ENCODE measurements at places on chromosomes 6 and 20. TPM values are rescaled to one million over a fixed set of nuclear protein-coding genes. Genes with fewer than 3 reads are reported as not detected.

MRPS26 gene
- total RNA-seq: 40.6 TPM

COL21A1 gene
- total RNA-seq: 53.7 TPM

CALHM4 gene
- total RNA-seq: not detected

TTLL9 gene
- not detected for total RNA-seq

PRDM13 gene
- not detected for total RNA-seq

ECT2L gene
- total RNA-seq: not detected

CYP24A1 gene
- not detected for total RNA-seq

GRCh38 chr20:47438464-47439381 lies 63.0 kb upstream of the NCOA3 start:
- no peak for DNase-seq
- H3K27me3 ChIP-seq: no peaks in the 10 kb centered on the region
- no peaks in the 10 kb centered on the region for H3K36me3 ChIP-seq
- H3K4me3 ChIP-seq: no peak overlapping the region

- H3K27me3 ChIP-seq: no peaks in the 10 kb centered on the region
- no peak for DNase-seq
- H3K36me3 ChIP-seq: no peaks in the 10 kb centered on the region
- H3K27ac ChIP-seq: no peak overlapping the region
- H3K4me1 ChIP-seq: peaks cover 3% of the 10 kb centered on the region
Observed at GRCh38 chr6:138944412-138944811, 43.6 kb downstream of the REPS1 start.

- H3K27me3 ChIP-seq: no peaks in the 10 kb centered on the region
- no peak overlapping the region for H3K4me3 ChIP-seq
- H3K36me3 ChIP-seq: no peaks in the 10 kb centered on the region
- no peak overlapping the region for H3K27ac ChIP-seq
- no peaks in the 10 kb centered on the region for H3K4me1 ChIP-seq
- DNase-seq: no peak
Observed at GRCh38 chr6:40256831-40257230, 322.6 kb upstream of the MOCS1 start.

- no peak for DNase-seq
- H3K36me3 ChIP-seq: peaks cover 12% of the 10 kb centered on the region
- H3K4me3 ChIP-seq: no peak overlapping the region
Observed at GRCh38 chr20:21373436-21373835, 23.9 kb downstream of the NKX2-4 start.

DNA sequence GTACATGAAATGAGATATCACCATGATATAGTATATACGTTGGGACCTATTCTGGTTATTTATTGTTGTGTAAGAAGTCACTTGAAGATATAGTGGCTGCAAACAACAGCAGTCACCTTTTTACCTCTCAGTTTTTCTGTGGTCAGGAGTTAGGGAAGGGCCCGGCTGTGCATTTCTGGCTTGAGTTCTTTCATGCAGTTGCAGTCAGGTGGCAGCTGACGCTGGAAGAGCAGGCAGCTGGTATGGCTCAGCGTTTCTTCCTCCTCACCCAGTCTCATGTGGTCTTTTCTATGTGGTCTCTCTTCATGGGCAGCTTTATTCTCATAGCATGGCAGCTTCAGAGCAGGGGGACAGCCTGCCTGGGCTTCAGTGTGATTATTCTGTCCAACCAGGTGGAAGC lies 154.4 kb downstream of the PLCB4 start:
- no peak for DNase-seq
- no peak overlapping the region for H3K27ac ChIP-seq
- no peak overlapping the region for H3K4me3 ChIP-seq
- H3K36me3 ChIP-seq: no peaks in the 10 kb centered on the region
- peaks cover 9% of the 10 kb centered on the region for H3K4me1 ChIP-seq
- H3K27me3 ChIP-seq: no peaks in the 10 kb centered on the region

DNA sequence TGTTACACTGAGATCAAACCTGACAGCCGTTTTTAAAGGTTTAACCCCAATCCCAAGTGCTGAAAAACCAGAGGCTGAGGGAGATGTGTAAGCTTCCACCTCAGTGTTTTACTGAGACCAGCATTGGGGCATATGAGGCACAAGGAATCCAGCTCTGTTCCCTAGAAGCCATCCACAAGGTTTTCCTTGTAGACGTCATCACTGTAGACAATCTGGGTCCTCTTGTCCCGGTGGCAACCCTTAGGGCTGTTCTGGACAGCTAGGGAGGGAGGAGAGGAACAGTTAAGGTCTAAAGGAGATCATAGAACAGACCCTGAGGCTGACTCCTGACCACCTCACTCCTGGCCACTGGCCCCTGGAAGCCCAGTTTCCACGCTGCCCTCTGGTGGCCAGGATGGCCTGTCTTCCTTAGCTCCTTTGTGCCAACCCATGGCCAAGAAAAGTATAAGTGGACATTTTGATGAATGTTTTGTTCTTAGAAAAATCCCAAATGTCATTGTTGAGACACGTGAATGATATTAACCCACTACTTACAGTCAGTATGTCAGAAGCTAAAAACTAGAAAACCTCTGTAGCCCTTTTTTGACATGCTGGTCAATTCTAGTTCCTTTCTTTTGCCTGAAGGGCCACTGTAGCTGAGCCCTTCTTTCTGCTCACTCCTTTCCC lies 6.4 kb downstream of the CFB start:
- H3K4me3 ChIP-seq: no peak overlapping the region
- H3K36me3 ChIP-seq: peaks cover 45% of the 10 kb centered on the region
- H3K4me1 ChIP-seq: peaks cover 4% of the 10 kb centered on the region
- no peaks in the 10 kb centered on the region for H3K27me3 ChIP-seq

DNA sequence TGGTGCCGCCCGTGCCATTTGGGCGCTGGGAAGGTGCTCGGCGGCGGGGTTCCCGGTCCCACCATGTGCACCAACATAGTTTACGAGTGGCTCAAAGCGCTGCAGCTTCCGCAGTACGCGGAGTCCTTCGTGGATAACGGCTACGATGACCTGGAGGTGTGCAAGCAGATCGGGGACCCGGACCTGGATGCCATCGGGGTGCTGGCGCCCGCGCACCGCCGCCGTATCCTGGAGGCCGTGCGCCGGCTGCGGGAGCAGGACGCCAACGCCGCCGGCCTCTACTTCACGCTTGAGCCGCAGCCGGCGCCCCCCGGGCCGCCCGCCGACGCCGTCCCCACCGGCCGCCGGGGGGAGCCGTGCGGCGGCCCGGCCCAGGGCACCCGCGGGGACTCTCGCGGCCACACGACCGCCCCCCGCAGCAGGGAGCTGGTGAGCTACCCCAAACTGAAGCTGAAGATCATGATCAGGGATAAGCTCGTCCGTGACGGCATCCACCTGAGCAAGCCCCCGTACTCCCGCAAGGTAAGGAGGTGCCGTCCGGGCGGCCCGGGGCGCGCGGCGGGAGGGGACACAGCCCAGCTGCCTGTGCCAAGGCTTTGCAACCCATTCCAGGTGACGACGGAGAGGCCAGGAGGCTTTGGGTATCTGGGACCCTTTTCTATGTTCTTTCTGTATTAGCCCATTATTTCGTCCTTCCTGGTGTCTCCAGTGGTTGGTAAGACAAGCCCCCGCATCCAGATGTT lies 547 bp downstream of the SAMD5 start:
- H3K36me3 ChIP-seq: no peaks in the 10 kb centered on the region
- H3K4me3 ChIP-seq: peak overlapping the region; percentile 78
- no peak for DNase-seq
- peak overlapping the region; percentile 69 for H3K27ac ChIP-seq
- H3K4me1 ChIP-seq: peaks cover 15% of the 10 kb centered on the region

DNA sequence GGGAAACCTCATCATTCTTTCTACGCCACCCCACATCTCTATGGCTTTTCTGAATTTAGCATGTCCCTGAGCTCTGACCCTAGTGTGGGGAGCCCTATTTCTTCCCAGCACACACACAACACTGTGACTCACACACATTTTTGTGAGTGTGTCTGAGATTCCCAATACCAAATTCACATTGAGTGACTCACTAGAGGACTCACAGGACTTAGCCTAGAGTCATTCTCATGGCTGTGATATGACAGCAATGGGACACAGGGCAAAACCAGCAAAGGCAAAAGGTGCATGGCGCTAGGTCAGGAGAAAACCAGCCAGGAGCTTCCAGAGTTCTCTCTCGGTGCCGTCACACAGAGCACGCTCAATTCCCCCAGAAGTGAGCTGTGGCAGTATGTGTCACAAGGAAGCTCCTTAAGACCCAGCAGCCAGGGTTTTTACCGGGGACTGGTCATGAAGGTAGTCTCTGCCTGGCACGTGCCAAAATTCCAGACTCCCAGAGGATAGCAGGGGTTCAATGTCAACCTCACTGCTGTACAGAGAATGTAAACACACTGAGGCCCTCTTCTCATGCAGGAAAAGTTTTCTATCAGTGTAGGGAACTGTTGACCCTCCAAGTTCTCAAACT lies 6.2 kb downstream of the CSTL1 start:
- no peaks in the 10 kb centered on the region for H3K27me3 ChIP-seq
- H3K36me3 ChIP-seq: no peaks in the 10 kb centered on the region
- H3K4me1 ChIP-seq: no peaks in the 10 kb centered on the region
- no peak overlapping the region for H3K4me3 ChIP-seq
- no peak overlapping the region for H3K27ac ChIP-seq

DNA sequence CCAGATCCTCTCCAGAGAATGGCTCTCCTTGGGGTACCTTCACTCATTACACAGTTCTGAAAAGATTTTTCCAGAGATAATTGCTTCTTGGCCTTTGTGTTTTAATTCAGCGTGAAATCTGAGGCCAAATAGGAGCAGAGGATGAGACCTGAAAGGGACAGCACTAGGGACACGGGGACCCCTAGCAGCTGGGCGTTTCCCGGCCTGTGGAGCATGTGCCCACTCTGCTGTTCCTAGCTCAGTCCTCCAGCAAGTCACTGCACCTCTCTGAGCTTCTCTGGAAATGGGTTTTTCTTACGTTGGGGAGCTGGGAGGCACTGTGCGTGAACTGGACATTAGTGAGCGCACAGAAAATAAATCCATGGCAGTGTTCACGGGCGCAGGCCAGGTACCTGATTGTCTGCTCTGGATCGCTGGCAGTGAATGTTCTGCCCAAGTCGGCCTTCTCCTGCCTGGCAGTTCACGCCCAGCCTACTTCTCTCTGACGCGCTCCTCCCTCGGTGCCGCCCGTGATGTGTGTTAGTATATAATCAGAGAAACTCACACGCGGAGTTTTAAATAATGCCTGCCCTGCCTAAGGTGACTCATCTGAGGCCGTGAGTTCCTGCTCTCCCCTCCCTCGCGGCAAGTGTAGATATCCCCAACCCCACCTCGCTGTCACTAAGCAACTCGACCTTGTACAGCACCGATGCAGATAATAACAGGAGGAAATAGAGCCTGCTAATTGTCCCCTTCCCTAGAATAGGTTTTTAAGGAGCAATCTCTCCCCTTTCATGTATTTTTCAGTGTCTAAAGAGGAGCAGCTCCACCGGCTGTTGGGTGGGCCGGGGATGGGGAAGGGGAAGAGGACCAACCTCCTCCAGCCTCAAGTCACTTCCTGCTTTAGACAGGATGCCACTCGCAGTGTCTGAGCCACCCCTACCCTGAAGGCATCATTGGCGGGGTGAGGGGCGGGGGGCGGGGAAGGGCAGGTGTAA lies 2.7 kb upstream of the TUBB2A start:
- no peaks in the 10 kb centered on the region for H3K36me3 ChIP-seq
- H3K27me3 ChIP-seq: no peaks in the 10 kb centered on the region
- H3K4me3 ChIP-seq: no peak overlapping the region
- H3K27ac ChIP-seq: peak overlapping the region; percentile 23
- no peak for DNase-seq
- peaks cover 4% of the 10 kb centered on the region for H3K4me1 ChIP-seq

GRCh38 chr20:24064092-24064491 lies 75.5 kb upstream of the GGTLC1 start:
- no peak overlapping the region for H3K27ac ChIP-seq
- H3K27me3 ChIP-seq: no peaks in the 10 kb centered on the region
- H3K36me3 ChIP-seq: no peaks in the 10 kb centered on the region
- no peak for DNase-seq
- no peak overlapping the region for H3K4me3 ChIP-seq
- no peaks in the 10 kb centered on the region for H3K4me1 ChIP-seq

DNA sequence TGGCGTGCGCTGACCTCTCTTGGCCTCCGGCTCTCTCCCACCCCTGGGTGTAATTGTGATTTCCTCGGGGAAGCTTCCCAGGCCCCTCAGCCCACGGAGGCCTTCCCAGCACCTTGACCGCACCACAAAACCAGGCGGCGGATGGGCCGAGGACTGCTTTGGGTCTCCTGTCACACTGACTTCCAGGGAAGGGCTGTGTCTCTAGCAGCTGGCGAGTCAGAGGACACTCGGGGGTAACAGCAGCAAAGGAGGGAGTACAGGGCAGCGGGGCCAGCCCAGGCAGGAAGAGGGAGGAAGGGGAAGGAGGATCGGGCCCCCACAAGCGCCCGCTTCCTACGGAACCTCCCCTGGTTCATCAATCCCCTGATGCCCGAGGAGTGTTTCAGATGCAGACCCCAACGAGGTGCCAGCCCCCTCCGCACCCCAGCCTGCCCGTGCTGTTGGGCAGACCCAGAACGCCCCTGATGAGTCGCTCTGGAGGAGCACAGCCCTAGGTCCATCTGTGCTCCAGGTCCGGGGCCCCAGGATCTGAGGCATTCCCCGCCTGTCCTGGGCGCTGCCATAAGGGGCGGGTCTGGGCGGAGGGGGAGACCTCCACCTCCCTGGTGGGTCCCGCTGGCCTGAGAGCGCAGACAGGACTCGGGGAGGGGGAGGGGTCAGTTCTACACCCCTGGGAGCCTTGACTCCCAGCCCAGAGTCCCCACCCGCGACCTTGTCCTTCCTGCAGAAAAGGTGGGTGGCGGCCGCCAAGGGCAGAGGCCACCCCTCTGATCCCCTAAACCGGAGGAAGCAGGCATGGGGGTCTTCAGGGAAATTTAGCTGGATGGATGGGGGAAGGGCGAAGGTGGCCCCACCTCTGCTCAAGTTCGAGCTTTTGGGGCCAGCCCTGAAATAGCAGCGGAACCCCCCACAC lies 956 bp downstream of the CHRNA4 start:
- no peak overlapping the region for H3K27ac ChIP-seq
- H3K4me3 ChIP-seq: no peak overlapping the region

DNA sequence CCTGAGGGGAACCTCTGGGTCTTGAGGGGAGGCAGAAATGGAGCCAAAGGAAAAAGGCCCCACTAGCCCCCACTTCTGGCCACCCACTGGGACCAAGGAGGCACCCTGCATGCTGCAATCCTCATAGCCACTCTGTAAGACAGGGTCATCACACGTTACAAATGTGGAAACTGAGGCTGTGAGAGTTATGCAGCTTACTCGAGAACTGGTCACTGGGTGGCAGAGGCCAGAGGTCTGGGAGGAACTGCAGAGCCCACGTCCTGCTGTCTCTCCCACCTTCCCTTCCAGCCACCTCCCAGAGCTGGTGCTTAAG lies 18.1 kb downstream of the LEMD2 start:
- H3K4me1 ChIP-seq: peaks cover 19% of the 10 kb centered on the region
- H3K4me3 ChIP-seq: peak overlapping the region; percentile 57
- H3K36me3 ChIP-seq: peaks cover 24% of the 10 kb centered on the region
- H3K27me3 ChIP-seq: no peaks in the 10 kb centered on the region

DNA sequence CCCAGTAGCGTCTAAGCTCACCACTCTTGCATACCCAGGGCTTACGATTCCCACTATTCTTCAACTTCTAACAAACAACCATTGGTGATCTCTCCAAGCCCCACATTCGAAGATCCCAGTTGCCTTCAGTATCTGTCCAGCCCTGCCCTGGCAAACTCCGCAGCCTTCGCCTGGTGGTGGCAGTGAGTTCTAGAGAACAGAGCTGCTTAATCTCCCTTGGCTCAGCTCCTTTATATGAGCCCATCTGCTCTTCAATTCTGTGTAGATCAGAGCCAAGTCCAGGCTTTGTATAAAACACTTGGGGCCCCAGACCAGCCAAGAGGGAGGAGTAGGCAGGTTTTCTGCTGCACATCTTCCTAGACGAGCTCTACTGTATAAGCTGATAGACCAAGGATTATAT lies 193.3 kb downstream of the PHACTR1 start:
- no peaks in the 10 kb centered on the region for H3K36me3 ChIP-seq
- no peaks in the 10 kb centered on the region for H3K4me1 ChIP-seq
- no peak overlapping the region for H3K4me3 ChIP-seq
- H3K27me3 ChIP-seq: no peaks in the 10 kb centered on the region
- DNase-seq: no peak
- H3K27ac ChIP-seq: no peak overlapping the region
